ENCODE measurements at places on chromosomes 5 and 9.

- DNase-seq = no peak
Measured at GRCh38 chr5:41735213-41735612, 135.0 kb downstream of the OXCT1 start.

GRCh38 chr5:5383461-5383860, 39.0 kb upstream of the ICE1 start:
- no peak for DNase-seq

- DNase-seq = no peak
Measured at GRCh38 chr9:5140151-5140550, 45.3 kb downstream of the INSL6 start.

- no peak for DNase-seq
Measured at GRCh38 chr5:81925981-81926380, 45.8 kb upstream of the ATG10 start.

- DNase-seq = no peak
Measured at GRCh38 chr5:93691997-93692396, 49.4 kb downstream of the POU5F2 start.

DNA sequence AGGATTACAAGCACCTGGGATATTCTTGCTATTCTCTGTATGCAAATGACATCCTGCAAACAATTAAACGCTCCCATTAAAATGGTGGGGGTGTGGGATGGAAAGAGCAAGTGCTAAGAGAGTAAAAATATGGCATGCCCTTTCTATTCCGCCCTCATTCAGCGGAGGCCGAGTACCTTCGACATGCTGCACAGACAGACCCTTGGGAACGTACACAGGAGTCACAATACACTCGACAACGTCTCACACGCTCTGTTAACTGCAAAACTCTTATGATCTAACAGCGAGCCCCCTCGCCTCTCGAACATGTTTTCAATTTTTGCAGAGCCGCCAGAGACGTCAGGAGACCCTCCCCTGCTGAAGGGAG, 322.2 kb downstream of the CEMIP2 start:
- DNase-seq = no peak

DNA sequence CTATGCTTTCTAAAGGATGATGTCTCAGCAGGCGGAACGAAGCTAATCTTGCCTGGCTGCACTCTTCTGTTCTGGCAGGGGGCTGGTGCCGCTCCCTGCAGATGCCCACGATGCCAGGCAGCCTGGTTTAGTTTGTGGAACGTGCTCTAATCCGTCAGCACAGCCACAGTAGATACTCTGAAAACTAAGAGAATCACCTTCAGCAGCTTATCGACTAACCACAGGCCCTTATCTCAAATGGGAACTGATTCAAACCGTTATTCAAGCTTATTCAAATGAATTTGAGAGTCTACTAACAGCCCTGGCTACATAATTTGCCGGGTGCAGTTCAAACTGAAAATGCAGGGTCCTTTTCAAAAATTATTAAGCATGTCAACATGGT, 246.6 kb upstream of the ANKRD55 start:
- no peak for DNase-seq

GRCh38 chr5:179135441-179136215, 75.5 kb downstream of the ZNF354C start:
- no peak for DNase-seq

GRCh38 chr9:134379831-134380365, 53.6 kb downstream of the RXRA start:
- no peak for DNase-seq

- DNase-seq = no peak
Measured at GRCh38 chr9:116907989-116908388, 220.9 kb downstream of the TRIM32 start.

DNA sequence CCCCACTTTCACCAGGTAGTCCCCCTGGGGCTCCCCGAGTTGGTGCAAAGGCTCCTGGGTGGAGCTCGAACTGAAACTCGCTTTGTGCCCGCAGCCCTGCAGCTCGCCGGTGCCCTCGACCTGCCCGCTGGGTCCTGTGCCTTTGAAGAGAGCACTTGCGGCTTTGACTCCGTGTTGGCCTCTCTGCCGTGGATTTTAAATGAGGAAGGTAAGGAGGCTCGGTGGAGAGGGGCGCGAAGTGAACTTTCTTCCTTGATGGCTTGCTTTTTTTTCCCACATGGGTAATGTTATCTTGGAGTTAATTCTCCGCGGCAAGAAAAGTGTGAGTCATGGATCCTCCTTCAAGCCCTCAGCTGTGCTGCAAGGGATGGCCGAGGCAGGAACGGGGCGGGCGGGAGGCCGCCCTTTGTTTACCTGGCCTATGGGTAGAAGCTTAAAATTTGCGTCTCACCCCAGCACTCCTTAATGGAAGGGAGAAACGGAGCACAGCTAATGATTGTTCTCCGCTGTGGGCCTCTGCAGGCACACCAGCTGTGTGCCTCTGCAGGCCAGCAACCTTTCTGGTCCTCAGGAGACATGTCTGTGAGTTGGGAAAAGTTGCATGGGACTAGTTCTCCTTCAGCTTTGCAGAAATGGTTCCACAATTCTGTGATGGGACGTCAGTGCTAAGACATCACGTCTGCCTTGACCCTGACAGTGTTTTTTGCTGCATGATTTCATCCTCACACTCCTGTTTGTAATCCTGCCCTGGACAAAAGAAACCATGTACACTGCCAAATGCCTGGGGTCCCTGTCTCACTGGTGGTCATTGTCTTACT, 1.1 kb downstream of the MAMDC2 start:
- no peak for DNase-seq

- no peak for DNase-seq
Measured at GRCh38 chr5:22560147-22560546, 293.0 kb downstream of the CDH12 start.

GRCh38 chr9:121598167-121598964, 53.1 kb upstream of the DAB2IP start:
- DNase-seq = no peak

- DNase-seq = no peak
Measured at GRCh38 chr9:24545285-24545684, 412 bp downstream of the IZUMO3 start.

GRCh38 chr9:88593537-88594185, 58.7 kb downstream of the NXNL2 start:
- peak; percentile 52 for DNase-seq

- no peak for DNase-seq
Measured at GRCh38 chr9:105912863-105913516, 218.6 kb downstream of the TMEM38B start.

DNA sequence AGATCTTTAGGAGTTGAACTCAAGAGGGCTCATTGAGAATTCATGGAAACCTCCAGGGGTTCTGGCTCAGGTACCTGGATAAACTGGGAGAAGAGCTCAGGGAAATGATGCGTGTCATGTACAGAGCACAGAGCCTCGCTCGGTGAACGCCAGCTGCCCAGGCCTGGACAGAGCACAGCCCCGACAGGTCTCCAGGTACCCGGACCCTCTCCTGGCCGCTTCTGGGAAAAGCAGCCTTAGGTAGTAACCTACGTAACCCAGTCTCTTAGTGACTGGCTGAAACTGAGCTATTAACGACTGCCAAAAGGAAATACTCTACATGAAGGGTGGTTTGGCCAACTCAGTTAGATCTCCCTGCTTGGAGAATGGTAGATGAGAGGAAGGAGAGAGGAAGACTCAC, 157.4 kb downstream of the TTLL11 start:
- no peak for DNase-seq

Measured in CD4-positive, alpha-beta T cell treated with Interleukin-1 beta for 1 hour (primary cell).